ENCODE measurements at places on chromosomes 1 and 21.

DNA sequence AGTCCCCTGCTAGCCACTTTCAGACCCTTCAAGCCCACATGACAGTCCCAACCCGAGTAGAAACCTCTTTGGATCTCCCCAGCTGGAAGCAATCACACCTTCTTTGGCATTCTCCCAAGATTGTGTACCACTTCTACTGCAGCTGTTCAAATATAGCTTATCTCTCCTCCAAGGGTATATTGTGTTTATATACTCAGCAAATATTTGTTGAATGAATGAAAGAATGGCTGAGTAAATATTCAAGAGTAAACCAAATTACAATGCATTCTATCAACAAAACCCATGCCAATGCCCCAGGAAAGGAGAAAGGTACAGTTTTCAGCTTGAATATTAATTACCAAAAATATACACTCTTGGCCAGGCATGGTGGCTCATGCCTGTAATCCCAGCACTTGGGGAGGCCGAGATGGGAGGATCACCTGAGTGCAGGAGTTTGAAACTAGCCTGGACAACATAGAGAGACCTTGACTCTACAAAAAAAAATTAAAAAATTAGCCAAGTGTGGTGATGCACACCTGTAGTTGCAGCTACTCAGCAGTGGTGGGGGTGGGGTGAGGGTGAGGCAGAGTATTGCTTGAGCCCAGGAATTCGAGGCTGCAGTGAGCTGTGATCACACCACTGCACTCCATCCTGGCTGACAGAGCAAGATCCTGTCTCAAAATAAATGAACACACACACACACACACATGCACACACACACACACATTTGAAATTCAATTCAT, 68.5 kb downstream of the NIBAN1 start:
- no peak for DNase-seq

- no peak for DNase-seq
These were observed 16.8 kb downstream of the DUSP10 start for GRCh38 chr1:221724931-221725605.

GRCh38 chr1:241396747-241397681, 40.0 kb upstream of the RGS7 start:
- no peak for DNase-seq

GRCh38 chr1:84842748-84843231, 50.2 kb downstream of the LPAR3 start:
- no peak for DNase-seq

GRCh38 chr1:239891621-239892358, 199.9 kb upstream of the FMN2 start:
- no peak for DNase-seq

DNA sequence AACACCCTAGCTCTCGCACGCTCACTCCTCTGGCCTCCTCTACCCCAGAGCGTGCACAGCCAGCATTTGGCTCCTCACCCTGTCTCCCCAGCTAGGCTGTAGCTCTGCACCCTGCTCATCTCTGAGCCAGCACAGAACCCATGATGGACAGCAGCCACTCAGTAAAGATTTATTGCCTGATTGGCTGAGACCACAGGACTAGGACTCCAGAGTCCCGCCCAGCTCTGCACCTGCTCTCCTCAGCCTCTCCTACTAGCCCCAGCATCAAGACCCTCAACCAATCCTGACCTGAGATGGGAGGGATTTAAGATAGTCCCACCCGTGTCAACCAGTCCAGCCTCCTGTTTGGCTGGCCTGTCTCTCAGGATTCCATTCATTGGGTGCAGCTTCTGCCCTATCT, 9.3 kb downstream of the C1QB start:
- peak; percentile 12 for DNase-seq

GRCh38 chr1:179228783-179229213, 679 bp downstream of the ABL2 start:
- peak; percentile 38 for DNase-seq

- no peak for DNase-seq
These were observed 1498.5 kb upstream of the PRMT6 start for GRCh38 chr1:105558023-105558422.

DNA sequence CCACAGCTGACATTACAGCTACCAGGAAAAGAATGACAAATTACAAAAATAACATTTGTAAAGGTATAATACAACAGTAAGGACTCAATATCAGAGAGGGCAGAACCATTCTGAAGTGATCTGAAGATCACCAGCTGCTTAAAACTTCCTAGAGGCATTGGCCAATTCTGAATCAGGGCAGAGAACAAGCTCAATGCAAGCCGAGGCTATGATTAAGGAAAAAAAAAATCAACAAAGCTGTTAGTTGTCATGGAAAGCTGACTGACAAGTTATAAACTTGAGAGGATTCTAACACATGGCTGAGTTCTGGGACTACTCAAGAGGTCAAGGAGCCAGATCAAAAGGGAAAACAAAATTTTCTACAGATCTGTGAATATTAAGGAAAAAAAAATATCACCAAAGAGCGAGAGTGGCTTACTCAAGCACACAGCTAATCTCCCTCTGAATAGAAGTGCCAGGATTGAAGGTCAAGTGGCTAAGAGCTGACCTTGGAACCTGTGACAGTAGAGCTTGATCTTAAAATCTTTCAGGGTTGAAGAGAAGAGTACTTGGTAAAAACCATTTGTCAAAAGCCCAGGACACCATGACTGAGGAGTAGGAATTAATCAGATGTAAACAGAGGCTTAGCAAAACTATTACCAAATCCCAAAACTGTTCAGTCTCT, 383.4 kb downstream of the USP25 start:
- DNase-seq, result no peak

GRCh38 chr1:194512957-194513356, 1326.5 kb upstream of the B3GALT2 start:
- DNase-seq, result no peak

DNA sequence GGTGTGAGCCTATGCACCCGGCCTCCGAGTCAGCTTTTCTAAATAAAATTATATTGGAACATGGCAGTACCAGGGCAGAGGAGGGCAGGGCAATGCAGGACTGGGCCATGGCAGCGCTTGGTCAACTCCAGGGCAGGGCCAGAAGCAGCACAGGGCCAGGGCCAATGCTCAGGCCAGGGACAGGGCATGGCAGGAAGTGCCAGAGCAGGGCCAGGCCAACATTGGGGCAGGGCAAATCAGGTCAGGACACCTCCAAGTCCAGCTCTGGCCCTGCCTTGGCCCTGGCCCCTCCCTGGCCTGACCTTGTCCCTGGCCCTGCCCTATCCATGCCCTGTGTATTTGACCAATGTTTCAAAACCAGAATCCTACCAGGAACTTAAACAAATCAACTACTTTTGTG, 156.1 kb downstream of the LIPI start:
- no peak for DNase-seq

GRCh38 chr21:40335704-40336103, 468.5 kb downstream of the PCP4 start:
- DNase-seq, result no peak

- DNase-seq, result no peak
These were observed 212.7 kb downstream of the PTBP2 start for GRCh38 chr1:96934282-96934681.

DNA sequence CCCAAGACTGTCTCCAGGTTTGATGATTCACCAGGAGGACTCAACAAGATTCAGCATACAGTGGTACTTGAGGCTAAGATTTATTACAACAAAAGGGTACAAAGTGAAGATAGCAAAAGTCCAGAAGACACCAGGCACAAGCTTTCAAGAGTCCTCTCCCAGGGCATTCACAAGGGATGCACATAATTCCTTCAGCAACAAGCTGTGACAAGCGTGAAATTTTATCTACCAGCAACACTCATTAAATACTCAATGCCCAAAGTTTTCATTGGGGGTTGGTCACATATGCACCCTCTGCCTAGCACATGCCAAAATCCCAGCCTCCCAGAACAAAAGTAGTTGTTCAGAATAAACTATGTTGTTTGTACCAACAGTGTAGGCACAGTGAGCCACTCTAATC, 62.3 kb downstream of the PRKACB start:
- no peak for DNase-seq

GRCh38 chr1:86419277-86419903, 4.6 kb upstream of the CLCA2 start:
- DNase-seq, result peak; percentile 61

- DNase-seq, result peak; percentile 100
These were observed at the start of gene NRDC for GRCh38 chr1:51878616-51879336. NRDC (minus strand) TSS chr1:51878727; CDS start chr1:51878615, 112 bp downstream.

- no peak for DNase-seq
These were observed 20.8 kb upstream of the LAPTM5 start for GRCh38 chr1:30778154-30778978.

DNA sequence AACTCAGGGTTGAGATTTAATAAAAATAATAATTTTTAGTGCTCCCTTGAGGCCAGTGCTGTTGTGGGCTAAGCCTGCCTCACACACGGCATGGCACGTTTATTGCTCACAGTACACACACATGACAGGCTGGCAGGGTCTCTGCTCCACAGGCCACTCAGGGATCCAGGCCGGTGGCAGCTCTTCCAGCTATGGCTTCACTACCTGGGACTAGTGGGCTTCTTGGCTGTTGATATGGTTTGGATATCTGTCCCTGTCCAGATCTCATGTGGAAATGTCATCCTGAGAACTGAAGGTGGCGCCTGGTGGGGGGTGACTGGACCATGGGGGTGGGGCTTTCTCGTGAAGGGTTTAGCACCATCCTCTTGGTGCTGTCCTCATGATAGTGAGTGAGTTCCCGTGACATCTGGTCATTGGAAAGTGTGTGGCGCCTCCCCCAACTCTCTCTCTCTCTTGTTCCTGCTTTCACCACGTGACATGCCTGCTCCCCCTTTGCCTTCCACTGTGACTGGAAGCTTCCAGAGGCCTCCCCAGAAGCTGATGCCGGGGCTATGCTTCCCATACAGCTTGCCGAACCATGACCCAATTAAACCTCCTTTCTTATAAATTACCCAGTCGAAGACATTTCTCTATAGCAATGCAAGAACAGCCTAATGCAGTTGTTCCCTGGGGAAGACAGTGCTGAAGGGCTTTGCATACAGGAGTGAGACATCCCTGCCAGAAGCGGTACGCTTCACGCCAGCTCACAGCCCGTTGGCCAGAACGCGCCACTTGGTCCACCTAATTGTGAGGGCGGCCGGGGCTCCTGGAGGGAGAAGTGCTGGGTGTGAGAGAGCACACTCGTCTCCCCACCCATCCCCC, 226.9 kb upstream of the C1orf174 start:
- no peak for DNase-seq

DNA sequence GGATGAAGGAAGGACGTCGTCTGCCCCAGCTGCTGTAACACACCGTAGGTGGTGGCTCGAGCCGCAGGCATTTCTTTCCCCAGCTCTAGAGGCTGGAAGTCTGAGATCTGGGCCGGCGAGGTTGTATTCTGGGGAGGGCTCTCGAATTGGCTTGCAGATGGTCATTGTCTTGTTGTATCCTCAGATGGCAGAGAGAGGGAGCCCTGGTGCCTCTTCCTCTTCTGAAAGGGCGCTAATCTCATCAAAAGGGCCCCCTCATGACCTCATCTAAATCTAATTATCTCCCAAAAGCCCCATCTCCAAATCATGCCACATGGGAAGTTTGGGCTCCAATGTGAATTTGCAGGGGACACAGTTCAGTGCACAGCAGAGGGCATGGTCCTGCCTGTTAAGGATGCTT, 109.0 kb downstream of the SIK1 start:
- DNase-seq, result no peak

GRCh38 chr1:61287734-61288133, 205.4 kb downstream of the NFIA start:
- no peak for DNase-seq

DNA sequence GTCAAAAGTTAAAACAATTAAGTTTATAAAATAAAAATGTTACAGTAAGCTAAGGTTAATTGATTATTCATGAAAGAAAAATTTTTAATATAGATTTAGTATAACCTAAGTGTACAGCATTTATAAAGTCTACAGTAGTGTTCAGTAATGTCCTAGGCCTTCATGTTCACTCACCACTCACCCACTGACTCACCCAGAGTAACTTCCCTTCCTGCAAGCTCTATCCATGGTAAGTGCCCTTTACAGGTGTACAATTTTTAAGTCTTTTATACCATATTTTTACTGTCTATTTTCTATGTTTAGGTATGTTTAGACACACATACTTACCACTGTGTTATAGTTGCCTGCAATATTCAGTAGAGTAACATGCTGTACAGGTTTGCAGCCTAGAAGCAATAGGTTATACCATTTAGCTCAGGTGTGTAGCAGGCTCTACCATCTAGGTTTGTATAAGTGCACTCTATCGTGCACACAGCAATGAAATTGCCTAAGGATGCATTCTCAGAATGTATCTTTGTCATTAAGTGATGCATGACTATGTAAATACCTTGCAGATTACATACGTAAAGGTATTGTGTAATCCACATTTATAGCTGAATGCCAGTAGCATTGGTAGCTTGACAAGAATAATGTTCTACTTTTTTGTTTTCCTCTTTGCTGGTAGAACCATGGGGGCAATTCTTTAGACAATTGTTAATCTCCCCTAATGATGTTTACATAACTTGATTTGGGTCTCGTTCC, 35.7 kb upstream of the GPR88 start:
- no peak for DNase-seq

DNA sequence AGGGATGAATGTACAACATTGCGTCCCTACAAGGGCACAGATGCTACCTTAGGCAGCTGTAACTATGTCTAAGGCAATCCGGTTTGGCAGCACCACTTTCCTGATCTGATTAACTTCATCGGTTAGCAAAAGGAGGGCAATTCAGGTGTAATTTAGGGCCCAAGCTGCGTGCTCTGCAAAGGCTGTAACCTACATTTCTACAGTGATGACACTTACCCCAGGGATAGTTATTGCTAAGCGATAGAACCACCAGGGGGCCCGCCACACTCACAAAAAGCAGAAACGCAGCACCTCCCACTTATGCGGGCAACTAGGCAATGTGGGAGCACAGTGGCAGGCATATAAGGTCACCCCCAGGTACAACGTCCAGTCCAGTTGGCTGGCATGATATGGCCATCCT, 113.5 kb downstream of the GDAP2 start:
- no peak for DNase-seq

DNA sequence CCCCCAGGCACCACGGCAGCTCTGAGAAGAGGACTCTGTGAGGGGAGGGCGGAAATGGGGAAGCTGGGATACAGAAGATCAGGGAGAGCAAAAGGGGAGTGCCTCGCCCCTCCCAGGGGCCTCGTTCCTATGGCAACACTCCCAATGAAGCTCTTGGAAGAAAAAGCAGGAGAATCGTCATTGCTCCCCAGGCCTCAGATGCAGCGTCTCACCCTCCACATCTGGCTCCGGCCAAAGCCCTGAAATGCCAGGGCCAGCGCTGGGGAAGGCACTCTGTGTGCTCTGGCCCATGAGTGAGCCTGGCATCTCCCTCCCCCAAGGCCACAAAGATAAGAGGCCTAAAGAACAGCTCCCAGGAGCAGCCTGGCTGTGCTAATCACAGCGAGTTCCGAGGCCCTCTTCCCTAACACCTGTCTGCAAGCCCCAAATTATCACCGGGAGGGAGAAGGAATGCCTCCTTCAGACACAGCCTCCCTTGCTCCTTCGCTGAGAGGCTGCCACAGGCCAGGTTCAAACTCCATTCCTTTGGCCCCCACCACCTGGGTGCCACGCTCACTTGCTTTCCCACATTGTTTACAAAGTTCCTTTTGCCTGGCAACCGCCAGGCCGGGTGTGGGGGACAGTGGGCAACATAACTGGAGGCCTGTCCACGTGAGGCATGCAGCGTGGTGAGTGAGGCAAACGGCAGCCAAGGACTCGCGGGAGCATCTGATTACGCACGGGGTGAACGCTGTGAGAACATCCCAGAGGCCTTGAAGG, 27.8 kb downstream of the ECE1 start:
- no peak for DNase-seq
